ENCODE measurements at places on chromosomes 12 and 14.

GRCh38 chr12:85155791-85156190 is 119.6 kb downstream of the LRRIQ1 start:
- DNase-seq, result no peak

DNA sequence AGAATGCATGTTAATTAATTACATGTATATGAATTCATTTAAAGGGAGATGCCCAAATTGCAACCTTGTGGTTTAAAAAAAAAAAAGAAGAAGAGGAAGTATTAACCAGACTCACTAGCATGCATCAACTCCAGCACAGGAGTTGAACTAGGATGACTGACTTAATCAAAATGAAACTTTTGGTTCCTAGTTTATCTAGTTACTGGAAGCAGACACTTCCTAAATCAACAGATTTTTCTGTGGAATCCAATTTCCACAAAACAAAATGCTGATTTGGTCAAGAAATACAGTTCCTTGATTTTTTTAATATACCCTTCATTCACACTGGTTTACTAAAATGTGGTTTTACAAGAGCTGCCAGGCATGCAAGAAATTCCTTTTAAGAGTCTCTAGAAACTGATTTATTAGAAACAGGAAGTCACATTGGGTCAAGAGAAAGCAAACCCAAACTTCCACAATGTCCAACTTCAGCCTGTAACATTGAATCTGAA is 41.6 kb downstream of the ITPR2 start:
- DNase-seq, result no peak

DNA sequence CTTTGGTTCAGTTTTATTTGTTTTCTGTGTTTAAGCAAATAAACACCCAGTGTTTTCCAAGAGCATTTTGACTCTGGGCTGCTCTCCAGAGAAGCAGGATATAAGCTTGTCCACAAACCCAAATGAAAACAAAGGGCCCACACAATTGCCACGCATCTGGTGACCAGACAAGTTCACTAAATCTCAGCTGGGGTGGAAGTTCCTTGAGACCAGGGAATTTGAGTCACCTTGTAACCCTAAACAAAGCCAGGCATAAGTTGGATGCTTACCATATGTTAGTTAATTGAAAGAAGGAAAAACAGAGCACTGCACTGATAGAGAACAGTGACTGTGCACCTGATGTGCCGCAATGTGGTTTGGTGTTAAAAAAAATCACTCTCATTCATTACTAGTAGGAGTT is 1.6 kb upstream of the TXNRD1 start:
- no peak for DNase-seq

DNA sequence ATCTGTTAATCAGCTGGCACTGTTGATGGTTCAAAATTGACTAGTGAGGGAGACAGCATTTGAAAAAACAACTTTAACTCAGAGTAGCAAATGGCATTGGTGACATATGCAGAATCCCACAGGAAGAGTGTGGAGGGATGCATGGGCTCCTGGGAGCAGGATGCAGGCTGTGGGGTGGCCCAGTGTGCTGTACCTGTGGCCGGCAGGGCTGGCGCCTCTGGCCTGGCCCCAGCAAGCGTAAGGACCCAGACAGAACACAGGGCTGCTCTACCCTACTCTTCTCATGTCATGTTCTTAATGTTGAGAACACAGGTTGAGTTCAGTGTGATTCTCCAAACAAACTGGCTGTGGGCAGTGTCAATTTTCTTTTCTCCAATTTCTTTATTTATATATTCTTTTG is 33.4 kb downstream of the DDX51 start:
- no peak for DNase-seq

GRCh38 chr12:49197256-49197655 is 8.4 kb upstream of the TUBA1A start:
- no peak for DNase-seq

- DNase-seq, result no peak
Measured at GRCh38 chr12:106078358-106079010, 60.3 kb downstream of the NUAK1 start.

GRCh38 chr14:24988760-24989159 is 61.2 kb downstream of the STXBP6 start:
- DNase-seq, result no peak

GRCh38 chr12:46517579-46517962 is 145.0 kb upstream of the SLC38A2 start:
- DNase-seq, result no peak

DNA sequence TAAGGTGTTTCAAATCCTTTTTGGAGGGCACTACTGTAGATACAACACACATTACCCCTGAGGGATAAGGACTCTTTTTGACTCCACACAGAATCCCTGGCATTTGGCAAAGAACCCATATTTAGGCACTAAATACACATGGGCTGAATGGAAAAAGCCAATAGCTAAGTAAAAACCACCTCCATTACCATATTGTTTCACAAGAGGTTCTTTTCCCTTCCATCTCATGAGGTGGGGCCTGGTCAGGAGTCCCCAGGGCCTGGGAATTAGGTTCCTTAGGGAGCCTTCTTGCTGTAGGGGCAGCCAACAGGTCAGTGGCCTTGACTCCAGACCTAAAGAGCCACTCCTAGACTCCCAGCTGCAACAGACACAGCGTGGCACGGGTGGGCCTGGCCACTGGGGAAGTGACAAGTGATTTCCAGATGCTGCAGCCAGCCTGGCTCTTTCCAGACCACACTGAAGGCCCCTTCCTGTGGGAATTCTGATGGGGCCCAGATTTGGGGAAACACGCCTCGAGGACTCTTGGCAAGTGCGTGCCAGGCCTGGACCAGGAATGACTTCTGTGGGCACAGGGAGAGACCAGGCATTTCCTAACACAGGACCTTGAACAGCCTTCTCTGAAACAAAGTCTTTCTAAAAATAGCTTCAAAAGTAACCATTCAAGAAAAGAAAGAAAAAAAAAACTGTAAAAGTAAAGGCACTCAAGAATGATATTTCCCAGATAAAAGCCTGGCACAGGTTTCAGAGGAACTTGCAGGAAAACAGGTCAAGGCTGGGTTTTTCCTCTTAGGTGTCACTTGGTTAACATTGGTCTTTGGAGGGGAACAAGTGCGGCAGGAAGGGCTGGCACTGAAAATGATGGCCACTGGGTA is 18.1 kb downstream of the SSH1 start:
- no peak for DNase-seq

DNA sequence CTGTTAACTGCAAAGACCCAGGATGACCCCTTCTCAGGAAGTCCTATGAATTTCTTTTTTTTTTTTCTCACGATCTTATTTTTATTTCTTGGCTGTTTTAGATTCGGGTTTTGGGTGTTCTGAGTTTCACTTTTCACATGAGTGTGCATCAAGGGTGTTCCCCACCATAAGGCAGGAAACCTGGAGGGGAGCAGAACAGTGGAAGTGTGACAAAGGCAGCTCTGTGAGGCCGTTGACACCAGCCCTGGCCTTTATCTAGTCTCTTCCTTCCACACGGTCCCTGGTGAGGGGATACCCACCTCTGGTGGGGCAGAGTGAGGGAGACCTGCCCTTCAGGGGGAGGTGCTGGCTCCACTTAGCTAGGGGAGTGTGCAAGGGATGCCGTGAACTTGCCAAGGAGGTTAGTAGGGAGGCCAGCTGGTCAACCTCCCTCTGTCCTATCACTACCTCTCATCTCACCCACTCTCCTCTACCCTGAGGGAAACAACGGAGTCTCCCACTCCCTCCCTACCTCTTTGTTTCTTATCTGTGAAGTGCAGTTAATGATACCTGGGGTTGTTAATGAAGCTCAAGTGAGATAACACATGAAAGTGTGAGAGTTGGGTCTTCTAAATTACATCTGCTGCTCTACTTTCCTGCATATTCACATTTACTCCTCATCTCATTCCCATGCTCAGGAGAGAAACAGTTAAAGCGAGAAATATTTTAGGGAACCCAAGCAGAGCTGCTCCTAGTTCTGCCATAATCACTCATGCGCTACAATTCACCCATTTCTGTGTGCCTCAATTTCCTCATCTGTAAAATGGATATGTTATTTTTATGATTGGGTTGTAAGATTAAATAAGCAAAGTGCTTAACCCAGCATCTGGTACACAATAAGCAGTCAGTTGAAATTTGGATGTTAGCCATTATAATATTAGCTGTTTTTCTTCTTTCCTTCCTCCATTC is 4.4 kb upstream of the GALNT6 start:
- DNase-seq, result no peak

DNA sequence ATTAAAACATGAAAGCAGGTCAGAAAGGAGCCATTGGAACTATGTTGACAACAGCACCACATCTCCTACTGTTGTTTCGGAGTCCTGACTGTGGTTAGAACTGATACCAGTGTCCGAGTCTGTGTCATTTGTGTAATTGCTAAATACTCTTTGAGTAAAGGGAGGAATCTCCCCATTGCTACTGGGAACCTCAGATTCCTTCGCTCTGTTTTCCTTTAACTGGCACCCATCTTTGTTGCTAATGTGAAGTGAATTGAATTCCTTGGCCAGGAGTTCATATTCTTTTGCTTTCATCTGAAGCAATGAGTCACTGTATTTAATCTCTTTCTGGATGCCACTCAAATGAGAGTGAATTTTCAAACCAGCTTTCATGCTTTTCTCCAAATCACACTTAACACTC is 31.5 kb downstream of the RASSF9 start:
- no peak for DNase-seq

GRCh38 chr14:84492685-84493084 is 1037.3 kb upstream of the FLRT2 start:
- DNase-seq, result no peak

DNA sequence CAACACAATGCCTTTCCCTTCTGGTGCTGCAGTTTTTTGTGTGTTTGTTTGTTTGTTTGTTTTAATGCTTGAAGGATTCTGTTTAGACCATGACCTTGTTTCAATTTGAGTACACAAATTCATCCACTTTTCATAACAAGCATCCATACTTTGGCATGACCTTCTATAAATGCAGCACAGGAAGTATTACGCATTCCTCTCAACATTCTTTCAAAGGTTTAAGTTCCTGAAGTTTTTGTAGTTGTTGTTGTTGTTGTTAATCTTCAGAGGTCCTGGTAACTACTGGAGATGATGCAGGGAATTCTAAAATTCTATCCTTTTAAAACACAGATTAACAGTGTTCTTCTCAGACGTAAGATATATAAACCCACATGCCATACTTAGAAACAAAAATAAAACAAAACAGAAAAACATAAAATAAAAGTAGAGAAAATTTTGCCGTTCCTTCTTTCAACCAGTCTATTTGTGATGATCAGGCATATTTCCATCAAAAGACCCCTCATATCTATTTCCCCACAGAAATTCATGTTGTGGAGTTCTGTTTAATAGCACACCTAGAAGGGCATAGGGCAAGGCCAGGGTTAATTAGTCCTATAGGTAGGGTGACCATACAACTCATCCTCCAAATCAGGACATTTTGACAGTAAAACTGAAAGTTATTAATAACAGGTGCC is 529.9 kb downstream of the NOVA1 start:
- DNase-seq, result no peak

- DNase-seq, result no peak
Measured at GRCh38 chr12:131348646-131349045, 362.2 kb upstream of the SFSWAP start.

GRCh38 chr12:6233121-6233971 is 33.1 kb downstream of the CD9 start:
- DNase-seq, result no peak

DNA sequence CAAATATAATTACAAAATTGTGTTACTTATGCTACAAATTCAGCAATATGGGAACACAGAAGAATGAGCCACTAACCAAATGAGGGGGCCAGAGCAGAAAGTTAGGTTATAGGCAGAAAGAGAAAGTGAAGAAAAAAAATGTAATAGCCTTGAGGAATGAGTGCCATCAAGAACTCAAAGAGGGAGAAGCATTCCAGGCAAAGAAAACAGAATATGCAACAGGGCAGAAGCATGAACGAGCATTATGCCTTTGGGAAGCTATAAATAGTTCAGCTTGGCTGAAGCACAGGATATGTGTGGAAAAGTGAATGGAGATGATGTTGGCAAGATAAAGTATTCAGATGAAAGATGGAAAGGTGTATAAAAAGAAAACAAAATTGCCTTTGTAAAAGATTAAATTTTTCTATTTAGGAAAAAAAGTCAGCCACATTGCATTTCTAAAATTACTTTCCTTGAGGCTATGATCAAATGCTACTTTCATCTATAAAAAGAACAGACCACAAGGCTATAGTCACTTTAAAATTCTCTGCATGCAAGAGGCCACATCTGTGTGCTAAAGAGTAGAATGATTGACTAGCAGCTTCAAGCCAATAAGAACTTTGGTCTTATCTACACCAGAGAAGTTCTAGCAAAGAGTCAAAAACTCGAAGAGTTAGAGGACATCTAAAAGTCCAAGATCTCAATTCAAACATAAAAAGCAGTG is 193.6 kb upstream of the GARIN6 start:
- no peak for DNase-seq

GRCh38 chr14:93970965-93971634 is 5.3 kb downstream of the ASB2 start:
- no peak for DNase-seq

- DNase-seq, result no peak
Measured at GRCh38 chr12:42846782-42847181, 257.2 kb upstream of the PRICKLE1 start.
